ENCODE measurements at places on chromosomes 7 and 10.

GRCh38 chr7:44143646-44144250 lies 2.6 kb upstream of the MYL7 start:
- DNase-seq: no peak

DNA sequence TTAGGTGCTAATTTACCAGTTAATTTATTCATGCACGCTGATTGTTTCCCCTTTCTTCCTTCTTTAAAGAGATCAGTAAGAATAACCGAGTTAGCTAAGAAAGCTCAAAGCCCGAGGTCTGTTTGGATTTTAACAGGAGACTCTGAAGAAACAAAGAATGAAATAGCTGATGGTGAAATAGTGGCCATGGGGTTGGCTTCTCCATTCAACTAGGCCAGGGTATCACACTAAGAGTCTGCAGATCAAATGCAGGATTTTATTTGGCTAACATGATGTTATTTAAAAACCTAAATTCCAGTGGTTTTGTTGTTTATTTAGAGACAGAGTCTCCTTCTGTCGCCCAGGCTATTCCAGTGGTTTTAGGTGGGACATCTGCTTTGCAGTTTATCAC lies 65.2 kb upstream of the SYPL1 start:
- DNase-seq: no peak

DNA sequence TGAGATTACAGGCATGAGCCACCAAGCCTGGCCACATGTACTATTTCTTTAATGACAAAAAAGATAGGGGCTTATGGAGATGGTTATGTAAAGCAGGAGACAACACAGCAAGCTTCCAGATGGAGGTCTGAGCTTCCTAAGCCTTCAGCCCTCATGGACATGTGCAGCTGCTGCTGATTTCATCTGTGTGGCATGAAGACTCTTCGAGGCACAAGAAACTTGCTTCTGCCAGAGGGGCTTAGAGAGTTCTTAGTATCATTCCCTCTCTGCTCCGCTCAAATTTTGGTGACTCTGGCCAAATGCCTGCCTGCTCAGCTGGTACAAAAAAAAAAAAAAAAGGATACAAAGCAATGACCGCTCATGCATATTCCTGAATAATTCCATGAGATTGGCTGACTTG lies 552.5 kb downstream of the TYW1 start:
- DNase-seq: no peak

DNA sequence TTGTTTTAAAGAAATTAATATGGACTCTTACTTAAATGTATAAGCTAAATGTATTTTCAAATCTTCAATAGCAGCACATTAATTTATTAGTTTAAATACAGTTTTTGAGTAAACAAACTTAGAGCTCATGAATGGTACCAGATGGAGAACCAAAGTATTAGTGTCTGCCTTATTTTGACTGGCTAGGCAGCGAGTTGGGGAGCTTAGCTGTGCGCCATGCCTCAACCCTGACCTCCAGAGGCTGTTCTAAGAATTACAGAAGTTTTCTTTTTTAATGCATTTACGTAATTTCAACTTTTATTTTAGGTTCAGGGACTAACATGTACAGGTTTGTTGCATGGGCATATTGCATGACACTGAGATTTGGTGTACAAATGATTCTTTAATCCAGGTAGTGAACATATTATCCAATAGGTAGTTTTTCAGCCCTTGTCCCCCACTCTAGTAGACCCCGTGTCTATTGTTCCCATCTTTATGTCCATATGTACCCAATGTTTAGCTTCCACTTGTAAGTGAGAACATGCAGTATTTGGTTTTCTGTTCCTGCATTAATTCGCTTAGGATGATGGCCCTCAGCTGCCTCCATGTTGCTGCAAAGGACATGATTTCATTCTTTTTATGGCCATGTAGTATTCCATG lies 166.8 kb downstream of the IQUB start:
- no peak for DNase-seq

DNA sequence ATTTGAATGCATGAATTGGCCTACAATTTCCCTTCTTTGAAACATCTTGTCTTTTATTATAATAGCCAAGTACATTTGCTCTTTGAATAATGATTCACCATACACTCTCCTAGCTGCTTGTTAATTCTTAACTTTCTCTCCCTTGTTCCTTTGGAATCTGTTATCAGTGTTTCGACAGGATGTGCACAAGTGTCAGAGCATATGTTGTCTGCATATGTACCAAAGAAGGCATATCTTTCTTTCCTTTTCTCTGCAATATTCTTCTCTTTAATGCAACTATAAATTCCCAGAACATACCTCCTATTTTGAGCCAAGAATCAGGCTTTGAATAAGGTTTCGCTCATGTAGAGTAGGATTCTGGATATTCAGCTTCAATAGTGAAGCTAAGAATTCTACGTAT lies 848.3 kb upstream of the C7orf33 start:
- DNase-seq: no peak

DNA sequence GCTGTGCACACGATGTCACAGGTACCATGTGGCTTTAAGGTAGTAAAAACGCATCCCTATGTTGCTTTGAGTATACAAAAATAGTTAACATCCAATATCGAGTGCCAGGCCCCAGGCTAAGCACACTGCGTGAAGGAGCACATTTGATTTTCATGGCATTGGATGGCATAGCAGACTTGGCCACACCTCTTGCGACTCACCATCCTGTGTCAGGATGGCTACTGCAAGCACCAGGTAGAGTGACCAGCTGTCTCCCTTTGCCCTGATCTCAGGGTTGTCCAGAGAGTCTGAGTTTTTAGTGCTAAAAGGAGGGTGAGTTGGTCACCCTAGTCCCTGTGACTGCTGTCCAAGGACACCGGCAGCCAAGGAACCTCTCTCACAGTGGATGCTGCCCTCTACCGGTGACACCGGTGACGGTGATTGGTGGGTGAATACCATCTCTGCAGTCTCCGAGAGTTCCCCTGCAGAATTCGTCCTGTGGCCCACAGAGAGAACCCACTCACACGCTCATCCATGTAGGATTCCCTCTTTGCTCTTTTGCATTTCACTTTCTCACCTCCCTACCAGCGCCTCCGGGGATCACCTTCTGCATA lies 76.1 kb downstream of the BICC1 start:
- DNase-seq: no peak

- DNase-seq: no peak
Measured at GRCh38 chr10:36183056-36183455, 541.0 kb upstream of the FZD8 start.

DNA sequence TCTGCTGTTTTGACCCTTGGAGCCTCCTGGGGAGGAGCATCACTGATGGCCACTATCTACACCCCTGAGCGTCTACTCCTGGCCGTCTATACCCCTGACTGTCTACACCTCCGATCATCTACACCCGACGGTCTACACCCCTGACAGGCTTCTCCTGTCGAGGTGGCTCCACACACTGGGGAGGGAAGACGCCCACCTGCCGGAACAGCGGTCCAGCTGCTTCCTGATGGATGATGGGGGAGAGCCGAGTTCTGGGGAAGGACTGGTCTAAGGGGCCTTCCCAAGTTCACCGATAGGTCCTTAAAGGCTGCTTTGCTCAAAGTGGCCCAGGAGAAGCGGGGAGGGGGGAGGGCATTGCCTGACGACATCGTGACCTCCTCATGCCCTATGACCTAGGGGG lies 39.4 kb downstream of the GBX1 start:
- no peak for DNase-seq

Data from stimulated activated CD4-positive, alpha-beta T cell treated with anti-CD3 and anti-CD28 coated beads, Interleukin-4, amount 100 ng/mL, for 24 hours (primary cell).